ENCODE measurements at places on chromosomes 12 and 14.

DNA sequence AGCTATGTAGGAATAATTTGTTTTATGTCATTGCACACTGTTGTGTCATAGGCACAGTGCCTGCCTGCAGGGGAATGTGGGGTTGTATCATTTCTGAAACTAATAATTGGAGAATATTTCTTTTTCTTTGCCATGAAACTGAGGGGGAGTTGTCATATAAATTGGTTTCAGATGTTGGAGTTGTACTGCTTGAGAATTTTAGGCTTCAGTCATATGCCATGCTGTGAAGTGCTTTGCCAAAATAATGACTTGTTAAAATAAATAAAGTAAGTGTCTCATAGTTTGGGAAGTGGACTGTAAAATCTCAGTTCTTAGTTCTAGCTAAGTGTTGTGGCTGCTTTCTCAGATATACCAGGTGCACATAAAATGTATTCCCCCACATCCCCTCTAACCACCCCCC lies 116.8 kb downstream of the DAAM1 start:
- H3K4me3 ChIP-seq = no peak overlapping the region
- no peak for DNase-seq
- peaks cover 17% of the 10 kb centered on the region for H3K4me1 ChIP-seq

- H3K27ac ChIP-seq = no peak overlapping the region
- peaks cover 27% of the 10 kb centered on the region for H3K4me1 ChIP-seq
- H3K4me3 ChIP-seq = no peak overlapping the region
- H3K36me3 ChIP-seq = no peaks in the 10 kb centered on the region
- DNase-seq = no peak
These were observed 7.0 kb downstream of the SLC48A1 start for GRCh38 chr12:47779943-47780504.

DNA sequence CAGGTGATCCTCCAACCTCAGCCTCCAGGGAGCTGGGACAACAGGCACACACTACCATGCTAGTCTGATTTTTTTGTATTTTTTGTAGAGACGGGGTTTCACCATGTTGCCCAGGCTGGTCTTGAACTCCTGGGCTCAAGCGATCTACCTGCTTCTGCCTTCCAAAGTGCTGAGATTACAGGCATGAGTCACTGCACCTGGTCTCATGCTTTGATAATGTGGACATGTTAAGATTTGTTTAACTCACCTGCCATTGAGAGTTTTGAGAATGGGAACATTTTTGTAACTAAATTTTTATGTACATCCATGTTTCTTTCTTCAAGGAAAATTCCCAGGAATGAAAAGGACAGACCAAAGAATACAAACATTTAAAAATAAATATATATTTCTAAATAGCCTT lies 121.2 kb downstream of the MIPOL1 start:
- H3K36me3 ChIP-seq = no peaks in the 10 kb centered on the region
- DNase-seq = no peak
- H3K4me1 ChIP-seq = no peaks in the 10 kb centered on the region
- H3K27me3 ChIP-seq = no peaks in the 10 kb centered on the region
- no peak overlapping the region for H3K27ac ChIP-seq

GRCh38 chr12:14256555-14257169 lies 108.8 kb upstream of the ATF7IP start:
- H3K36me3 ChIP-seq = no peaks in the 10 kb centered on the region
- H3K4me3 ChIP-seq = no peak overlapping the region
- H3K27ac ChIP-seq = peak overlapping the region; percentile 75

DNA sequence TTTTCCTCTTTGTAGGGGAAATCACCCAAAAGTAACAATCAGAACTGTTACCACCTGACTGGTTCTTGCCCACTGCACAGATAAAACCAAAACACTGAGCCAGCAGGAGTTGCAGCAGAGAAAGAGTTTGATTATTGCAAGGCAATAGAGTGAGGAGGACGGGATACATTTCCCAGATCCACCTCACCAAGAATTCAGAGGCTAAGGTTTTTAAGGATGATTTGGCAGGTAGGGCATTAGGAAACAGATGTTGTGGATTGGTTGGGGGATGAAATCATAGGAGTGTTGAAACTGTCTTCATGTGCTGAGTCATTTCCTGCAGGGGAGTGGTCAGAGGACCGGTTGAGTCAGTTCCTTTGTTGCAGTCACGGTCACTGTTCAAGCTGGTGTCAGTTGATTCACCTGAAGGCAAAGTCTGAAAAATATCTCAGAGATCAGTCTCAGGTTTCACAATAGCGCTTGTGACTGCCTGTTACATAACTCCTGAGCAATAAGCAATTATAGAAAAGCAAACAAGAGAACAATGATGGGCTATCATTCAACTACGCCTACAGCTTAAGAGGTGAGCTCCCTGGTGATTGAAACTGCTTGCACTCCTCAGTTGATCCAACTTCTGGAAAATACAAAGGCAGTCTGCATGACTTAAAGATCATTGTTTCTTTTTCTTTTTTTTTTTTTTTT lies 20.3 kb upstream of the AMN1 start:
- peak overlapping the region; percentile 46 for H3K27ac ChIP-seq
- H3K36me3 ChIP-seq = no peaks in the 10 kb centered on the region
- no peaks in the 10 kb centered on the region for H3K27me3 ChIP-seq
- peak; percentile 90 for DNase-seq
- H3K4me1 ChIP-seq = peaks cover 30% of the 10 kb centered on the region
- H3K4me3 ChIP-seq = no peak overlapping the region

GRCh38 chr12:58907391-58907790 lies 12.9 kb downstream of the LRIG3 start:
- H3K27me3 ChIP-seq = no peaks in the 10 kb centered on the region
- H3K4me1 ChIP-seq = no peaks in the 10 kb centered on the region
- H3K27ac ChIP-seq = no peak overlapping the region
- H3K36me3 ChIP-seq = peaks cover 5% of the 10 kb centered on the region
- no peak overlapping the region for H3K4me3 ChIP-seq

- no peaks in the 10 kb centered on the region for H3K36me3 ChIP-seq
- H3K27ac ChIP-seq = peak overlapping the region; percentile 100
- no peaks in the 10 kb centered on the region for H3K27me3 ChIP-seq
- H3K4me1 ChIP-seq = 0 out of 2 replicates have a peak, but pooled peaks cover 2% of the 10 kb centered on the region
These were observed 678 bp downstream of the ZBTB25 start for GRCh38 chr14:64502887-64503433.

GRCh38 chr12:111775205-111776193 lies 8.8 kb downstream of the ALDH2 start:
- H3K4me3 ChIP-seq = no peak overlapping the region
- H3K27me3 ChIP-seq = no peaks in the 10 kb centered on the region
- no peaks in the 10 kb centered on the region for H3K4me1 ChIP-seq
- H3K36me3 ChIP-seq = no peaks in the 10 kb centered on the region
- no peak for DNase-seq
- no peak overlapping the region for H3K27ac ChIP-seq

DNA sequence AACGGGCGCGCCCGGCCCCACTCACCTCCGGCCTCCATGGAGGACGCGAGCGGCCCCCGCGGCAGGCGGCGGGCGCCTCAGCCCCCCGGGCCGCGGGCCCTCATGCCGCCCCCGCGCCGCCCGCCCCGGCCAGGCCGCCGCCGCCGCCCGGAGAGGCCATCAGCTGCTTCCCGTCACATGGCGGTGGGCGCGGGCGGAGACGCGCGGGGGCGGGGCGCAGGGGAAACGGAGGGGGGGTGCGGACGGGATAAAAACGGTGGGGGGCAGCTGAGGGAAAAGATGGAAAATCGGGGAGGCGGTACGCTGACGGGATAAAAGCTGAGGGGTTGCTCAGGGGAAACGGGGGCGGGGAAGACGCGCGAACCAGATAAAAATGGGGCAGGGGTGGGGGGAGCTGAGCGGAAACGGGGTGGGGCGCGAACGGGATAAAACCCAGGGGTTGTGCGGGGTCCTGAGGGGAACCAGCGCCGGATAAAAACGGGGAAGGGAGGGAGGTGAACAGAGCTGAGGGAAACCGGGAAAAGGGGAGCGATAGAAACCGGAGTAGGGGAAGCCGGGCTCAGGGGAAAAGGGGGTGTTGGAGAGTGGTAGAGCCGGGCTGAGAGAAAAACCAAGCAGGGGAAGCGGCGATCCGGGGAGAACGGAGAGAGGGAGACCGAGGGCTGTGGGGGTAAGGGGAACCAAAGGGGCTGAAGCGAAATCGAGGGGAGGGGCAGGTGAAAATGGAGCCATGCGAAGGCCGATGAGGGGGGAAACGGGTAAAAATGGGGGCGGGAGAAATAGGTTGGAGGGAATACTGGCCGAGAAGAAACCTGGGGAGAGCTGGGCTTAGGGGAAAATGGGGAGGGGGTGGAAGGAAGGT lies at the start of gene WSB2:
Gene WSB2, minus strand, starts transcription at position 169 of the 862 bp plus-strand sequence. Its CDS starts 131 bp downstream, at position 38.
- peak; percentile 6 for DNase-seq
- H3K27ac ChIP-seq = no peak within 1 kb of the TSS
- no peaks in the 10 kb centered on the region for H3K36me3 ChIP-seq

DNA sequence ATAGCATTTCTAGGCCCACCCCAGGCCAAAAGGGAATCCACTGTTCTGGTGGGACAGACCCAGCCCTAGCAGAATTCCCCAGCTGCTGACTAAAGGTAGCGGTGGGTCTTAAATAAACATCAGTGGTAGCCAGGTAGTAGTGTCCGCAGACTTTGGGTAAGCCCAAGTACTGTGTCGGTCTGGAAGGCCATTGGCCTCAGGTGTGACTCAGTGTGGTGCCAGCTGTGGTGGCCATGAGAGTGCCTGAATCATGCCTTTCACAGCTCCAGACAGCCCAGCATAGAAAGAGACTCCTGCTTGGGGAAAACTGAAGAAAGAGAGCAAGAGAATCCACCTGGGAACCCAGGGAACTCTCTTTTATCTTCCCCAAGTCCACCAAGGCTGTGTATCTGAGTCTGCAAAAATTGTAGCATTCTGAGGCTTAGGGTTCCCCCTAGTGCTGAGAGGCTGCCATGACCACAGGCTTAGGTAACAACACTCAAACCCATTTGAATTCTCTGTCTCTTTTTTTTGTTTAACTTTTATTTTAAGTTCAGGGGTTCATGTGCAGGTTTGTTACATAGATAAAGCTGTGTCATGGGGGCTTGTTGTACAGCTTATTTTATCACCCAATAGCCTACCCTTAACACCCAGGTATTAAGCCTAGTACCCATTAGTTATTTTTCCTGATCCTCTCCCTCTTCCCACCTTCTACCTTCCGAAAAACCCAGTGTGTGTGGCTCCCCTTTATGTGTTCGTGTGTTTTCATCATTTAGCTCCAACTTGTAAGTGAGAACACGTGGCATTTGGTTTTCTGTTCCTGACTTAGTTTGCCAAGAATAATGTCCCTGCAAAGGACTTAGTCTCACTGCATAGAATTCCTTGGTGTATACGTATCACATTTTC lies 16.7 kb upstream of the CD163L1 start:
- H3K4me3 ChIP-seq = no peak overlapping the region
- H3K27me3 ChIP-seq = no peaks in the 10 kb centered on the region
- no peaks in the 10 kb centered on the region for H3K36me3 ChIP-seq
- DNase-seq = peak; percentile 46
- H3K27ac ChIP-seq = no peak overlapping the region
- no peaks in the 10 kb centered on the region for H3K4me1 ChIP-seq

DNA sequence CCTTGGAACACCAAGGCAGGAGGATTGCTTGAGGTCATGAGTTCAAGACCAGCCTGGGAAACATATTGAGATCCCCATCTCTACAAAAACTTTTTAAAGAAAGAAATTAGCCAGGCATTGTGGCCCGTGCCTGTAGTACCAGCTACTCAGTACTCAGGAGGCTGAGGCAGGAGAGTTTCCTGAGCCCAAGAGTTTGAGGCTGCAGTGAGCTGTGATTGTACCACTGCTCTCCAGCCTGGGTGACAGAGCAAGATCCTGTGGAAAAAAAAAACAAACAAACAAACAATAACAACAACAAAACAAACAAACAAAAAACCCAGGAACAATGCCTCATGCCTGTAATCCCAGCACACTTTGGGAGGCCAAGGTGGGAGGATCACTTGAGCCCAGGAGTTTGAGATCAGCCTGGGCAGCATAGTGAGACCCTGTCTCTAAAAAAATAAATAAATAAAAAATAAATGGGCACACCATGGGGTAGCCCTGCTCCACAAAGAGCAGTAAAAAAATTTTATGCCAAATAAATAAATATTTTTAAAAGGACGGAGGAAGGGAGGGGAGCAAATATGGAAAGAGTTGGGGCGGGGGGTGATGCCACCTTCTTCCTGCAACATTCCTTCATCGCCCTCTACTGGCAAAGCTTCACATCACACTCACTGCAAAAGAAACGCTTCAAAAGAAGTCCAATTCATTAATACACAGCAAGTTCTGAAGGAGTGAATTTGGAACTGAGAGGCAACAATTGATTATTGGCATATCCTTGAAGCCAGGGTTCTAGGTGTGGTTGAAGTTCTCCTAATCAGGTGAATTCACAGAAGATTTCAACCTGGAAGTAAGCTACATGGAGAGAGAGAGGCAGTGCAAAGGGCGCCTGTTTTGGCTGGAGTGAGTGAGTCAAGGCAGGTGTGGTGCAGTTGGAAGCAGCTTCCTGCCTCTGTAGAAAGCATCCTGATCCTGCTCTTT lies 8.8 kb upstream of the GNPTAB start:
- peak; percentile 61 for DNase-seq
- H3K4me1 ChIP-seq = peaks cover 8% of the 10 kb centered on the region
- H3K27ac ChIP-seq = no peak overlapping the region
- no peaks in the 10 kb centered on the region for H3K27me3 ChIP-seq
- H3K36me3 ChIP-seq = no peaks in the 10 kb centered on the region

GRCh38 chr12:51330186-51330585 lies 6.2 kb upstream of the BIN2 start:
- H3K27me3 ChIP-seq = no peaks in the 10 kb centered on the region
- H3K4me1 ChIP-seq = peaks cover 45% of the 10 kb centered on the region
- H3K36me3 ChIP-seq = no peaks in the 10 kb centered on the region

- no peaks in the 10 kb centered on the region for H3K27me3 ChIP-seq
- H3K27ac ChIP-seq = no peak overlapping the region
- no peak overlapping the region for H3K4me3 ChIP-seq
- no peak for DNase-seq
These were observed 170.8 kb downstream of the ESR2 start for GRCh38 chr14:64123241-64123822.

GRCh38 chr14:95536671-95537070 lies 1.8 kb downstream of the GLRX5 start:
- no peak for DNase-seq
- H3K4me1 ChIP-seq = 0 out of 2 replicates have a peak, but pooled peaks cover 3% of the 10 kb centered on the region
- H3K27me3 ChIP-seq = no peaks in the 10 kb centered on the region
- peak overlapping the region; percentile 78 for H3K4me3 ChIP-seq

- H3K36me3 ChIP-seq = no peaks in the 10 kb centered on the region
- no peak overlapping the region for H3K4me3 ChIP-seq
- no peaks in the 10 kb centered on the region for H3K4me1 ChIP-seq
- no peak overlapping the region for H3K27ac ChIP-seq
These were observed 157.9 kb downstream of the PELI2 start for GRCh38 chr14:56276108-56276507.

GRCh38 chr14:105487449-105487985 lies 831 bp downstream of the CRIP1 start:
- H3K27me3 ChIP-seq = peaks cover 10% of the 10 kb centered on the region
- H3K4me3 ChIP-seq = peak overlapping the region; percentile 87
- H3K27ac ChIP-seq = peak overlapping the region; percentile 66
- no peaks in the 10 kb centered on the region for H3K36me3 ChIP-seq
- H3K4me1 ChIP-seq = peaks cover 18% of the 10 kb centered on the region

GRCh38 chr12:113766879-113767878 lies 198.9 kb downstream of the RBM19 start:
- no peak overlapping the region for H3K4me3 ChIP-seq
- no peak for DNase-seq
- H3K27ac ChIP-seq = no peak overlapping the region
